PC-9 (cell line): ENCODE measurements at places on chromosomes 2 and 18. TPM values are rescaled to one million over a fixed set of nuclear protein-coding genes. Genes with fewer than 3 reads are reported as not detected.

The ABCB11 gene
- not detected in 2 replicates for total RNA-seq

The TOGARAM2 gene
- 0.44 and 0.45 TPM in 2 replicates for total RNA-seq

The DSG4 gene
- not detected in 2 replicates for total RNA-seq

The KIAA2012 gene
- not detected in 2 replicates for total RNA-seq

The L3MBTL4 gene
- total RNA-seq: not detected in 2 replicates

The GPR55 gene
- total RNA-seq: not detected in 2 replicates

The ECEL1 gene
- total RNA-seq: not detected in 2 replicates

The RABL2A gene
- 19.3 and 27.7 TPM in 2 replicates for total RNA-seq

The SLC11A1 gene
- total RNA-seq: 0.35 and 0.44 TPM in 2 replicates

The NT5C1B gene
- total RNA-seq: not detected in 2 replicates

The IL36A gene
- not detected in 2 replicates for total RNA-seq

The KCNG3 gene
- 1.3 and 2.1 TPM in 2 replicates for total RNA-seq

The AP1S3 gene
- 61.3 and 73.3 TPM in 2 replicates for total RNA-seq

The C2orf15 gene
- 16.9 and 18.0 TPM in 2 replicates for total RNA-seq

The COL3A1 gene
- total RNA-seq: not detected in 2 replicates

The SERPINB11 gene
- not detected in 2 replicates for total RNA-seq

The CCL20 gene
- not detected in 2 replicates for total RNA-seq

The UGT1A4 gene
- 73.6 and 93.0 TPM in 2 replicates for total RNA-seq

The CCDC148 gene
- 1.8 and 2.3 TPM in 2 replicates for total RNA-seq

The ALPP gene
- total RNA-seq: 47.5 and 57.8 TPM in 2 replicates

The UGT1A5 gene
- 71.3 and 91.2 TPM in 2 replicates for total RNA-seq

The GULP1 gene
- 31.5 and 38.0 TPM in 2 replicates for total RNA-seq

The DNAH7 gene
- 2.2 and 3.8 TPM in 2 replicates for total RNA-seq

The SLC4A3 gene
- total RNA-seq: 7.3 and 9.0 TPM in 2 replicates

The IL36RN gene
- 1.0 and 1.7 TPM in 2 replicates for total RNA-seq

The SEMA4C gene
- 52.8 and 60.5 TPM in 2 replicates for total RNA-seq

The ATP6V1B1 gene
- 7.8 and 13.9 TPM in 2 replicates for total RNA-seq

The UBXN2A gene
- 16.9 and 17.6 TPM in 2 replicates for total RNA-seq

The MTA3 gene
- total RNA-seq: 58.7 and 89.8 TPM in 2 replicates

The KANSL1L gene
- total RNA-seq: 8.6 and 8.8 TPM in 2 replicates

The ALPG gene
- 0.76 and 1.2 TPM in 2 replicates for total RNA-seq
